ENCODE measurements at places on chromosomes 13 and 19.

DNA sequence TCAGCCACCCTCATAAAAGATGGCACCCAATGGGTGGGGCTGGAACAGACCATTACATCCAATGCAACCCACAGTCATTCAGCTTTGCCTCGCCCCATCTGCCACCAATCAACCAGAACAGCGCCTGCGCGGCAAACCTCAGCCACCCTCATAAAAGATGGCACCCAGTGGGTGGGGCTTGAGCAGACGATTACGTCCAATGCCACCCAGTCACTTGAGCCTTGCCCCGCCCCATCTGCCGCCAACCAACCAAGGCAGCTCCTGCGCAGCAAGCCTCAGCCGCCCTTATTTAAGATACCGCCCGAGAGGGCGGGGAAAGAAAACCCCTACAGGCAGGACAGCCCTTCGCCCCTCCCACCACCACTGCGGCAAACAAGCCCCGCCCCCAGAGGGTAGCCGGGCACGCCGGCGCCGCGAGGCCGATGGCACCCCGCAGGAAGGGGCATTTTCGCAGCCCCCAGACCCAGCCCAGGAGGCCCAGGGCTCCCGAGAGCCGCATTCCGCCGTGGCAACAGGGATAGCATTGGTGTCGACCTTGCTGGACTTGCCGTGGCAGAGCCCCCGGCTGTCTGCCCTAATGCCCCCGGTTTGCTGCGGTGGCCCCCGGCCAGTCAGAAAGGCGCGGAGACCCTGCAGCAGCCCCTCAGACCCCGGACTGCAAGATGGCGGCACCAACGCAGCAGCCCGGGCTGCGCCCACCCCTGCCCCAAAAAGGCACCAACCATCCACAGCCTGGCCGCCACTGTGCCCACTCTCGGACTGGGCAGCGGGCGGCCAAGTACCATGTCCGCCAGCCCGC, 675 bp downstream of the PEG3 start:
- DNase-seq, result peak; percentile 97

- DNase-seq, result peak; percentile 80
Observed at GRCh38 chr13:43023289-43023963, at the start of gene DNAJC15. DNAJC15 (plus strand) TSS chr13:43023586; CDS start chr13:43023627, 41 bp downstream.

GRCh38 chr19:33427801-33428626, 54.5 kb downstream of the CEBPG start:
- no peak for DNase-seq

GRCh38 chr19:13176345-13176744, 26.1 kb downstream of the IER2 start:
- DNase-seq, result no peak

DNA sequence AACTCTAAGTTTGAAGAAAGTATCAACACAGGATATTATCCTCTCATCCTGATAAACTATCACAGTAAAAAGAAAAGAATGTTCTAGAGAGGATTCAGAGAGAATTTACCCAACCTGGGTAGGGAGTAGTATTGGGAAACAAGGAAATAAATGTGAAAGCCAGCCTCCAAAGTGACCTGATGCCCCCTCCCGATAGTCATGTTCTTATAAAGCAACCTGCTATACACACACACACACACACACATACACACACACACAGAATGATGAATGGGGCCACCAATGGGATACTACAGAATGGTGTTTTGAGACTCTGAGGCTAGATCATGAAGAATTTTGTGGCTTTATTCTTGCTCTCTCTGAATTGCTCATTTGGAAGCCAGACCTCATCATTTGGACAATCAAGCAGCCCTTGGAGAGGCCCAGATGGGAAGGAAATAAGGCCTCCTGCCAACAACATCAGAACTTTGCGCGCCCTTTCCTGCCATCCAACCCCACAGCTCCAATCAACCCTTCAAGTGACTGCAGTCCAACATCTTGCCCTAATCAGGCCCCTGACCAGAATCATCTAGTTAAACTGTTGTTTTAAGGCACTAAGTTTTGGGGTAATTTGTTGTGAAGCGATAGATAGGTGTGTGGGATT, 807.9 kb upstream of the ARGLU1 start:
- no peak for DNase-seq

DNA sequence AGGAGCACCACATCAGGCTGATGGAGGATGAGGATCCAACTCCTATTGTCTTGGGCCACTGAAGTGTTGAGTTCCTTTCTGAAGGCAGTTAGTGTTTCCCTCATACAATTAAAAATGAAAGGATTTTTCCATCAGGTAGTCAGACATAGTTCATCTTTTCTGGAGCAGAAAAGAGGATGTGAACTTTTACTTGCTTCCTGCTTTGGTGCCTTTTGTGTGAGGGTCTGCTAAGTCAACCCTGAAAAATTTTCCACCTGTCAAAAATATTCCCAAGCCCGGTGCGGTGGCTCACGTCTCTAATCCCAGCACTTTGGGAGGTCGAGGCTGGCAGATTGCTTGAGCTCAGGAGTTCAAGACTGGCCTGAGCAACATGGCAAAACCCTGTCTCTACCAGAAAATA, 43.9 kb downstream of the RGCC start:
- DNase-seq, result no peak

DNA sequence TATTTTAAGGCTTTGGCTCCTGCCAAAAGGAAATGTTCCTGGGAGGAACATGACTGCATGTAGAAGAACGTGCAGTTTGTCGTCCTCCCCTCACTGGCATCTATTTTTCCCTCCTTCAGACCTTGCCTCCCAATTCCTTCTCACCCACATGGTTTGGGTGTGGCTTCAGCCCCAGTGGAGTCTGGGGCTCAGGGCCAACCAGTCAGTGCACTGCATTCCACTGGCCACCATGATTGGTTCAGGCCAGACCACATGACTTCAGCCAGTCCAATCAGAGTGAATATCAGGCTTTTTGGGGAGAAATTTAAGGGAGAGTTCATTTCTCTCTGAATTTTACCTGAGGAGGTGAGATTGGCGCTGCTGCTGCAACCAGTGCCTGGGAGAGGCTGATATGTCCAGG, 171.6 kb downstream of the ZIC5 start:
- DNase-seq, result no peak

DNA sequence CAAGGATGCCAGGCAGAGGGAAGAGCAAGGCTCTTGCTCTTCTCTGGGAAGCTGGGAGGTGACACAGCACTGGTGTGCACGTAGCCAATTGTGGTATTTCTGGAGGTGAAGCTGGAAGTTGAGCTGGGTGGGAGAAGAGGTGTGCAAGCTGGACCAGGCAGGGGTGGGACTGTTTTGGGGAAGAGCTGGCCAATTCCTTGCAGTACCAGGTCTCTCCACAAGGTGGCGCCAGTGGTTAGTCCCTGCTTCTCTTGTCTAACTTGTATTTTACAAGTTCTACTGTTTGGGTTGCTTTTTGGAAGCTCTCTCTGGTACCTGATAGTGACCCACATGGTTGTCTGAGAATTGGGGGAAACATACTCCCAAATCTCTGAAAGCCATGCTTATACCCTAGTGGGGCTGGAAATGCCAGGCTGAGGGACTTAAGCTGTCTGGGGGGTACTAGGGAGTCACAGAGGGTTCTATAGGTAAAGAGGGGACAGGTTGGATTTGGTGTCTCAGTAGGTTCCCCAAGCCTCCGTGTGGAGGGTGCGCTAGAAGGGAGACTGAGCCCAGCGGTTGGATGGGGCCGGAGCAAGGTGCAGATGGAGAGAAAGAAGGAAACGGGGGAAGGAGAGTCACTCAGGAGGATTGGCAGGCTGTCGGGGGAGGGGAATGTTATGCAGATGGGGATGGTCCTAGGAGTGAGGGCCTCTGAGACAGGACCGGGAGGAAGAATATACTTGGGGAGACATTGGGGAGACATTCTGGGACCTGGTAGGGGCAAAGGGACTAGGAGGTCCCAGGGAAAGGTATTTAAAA, 3.0 kb downstream of the HPN start:
- DNase-seq, result peak; percentile 73

DNA sequence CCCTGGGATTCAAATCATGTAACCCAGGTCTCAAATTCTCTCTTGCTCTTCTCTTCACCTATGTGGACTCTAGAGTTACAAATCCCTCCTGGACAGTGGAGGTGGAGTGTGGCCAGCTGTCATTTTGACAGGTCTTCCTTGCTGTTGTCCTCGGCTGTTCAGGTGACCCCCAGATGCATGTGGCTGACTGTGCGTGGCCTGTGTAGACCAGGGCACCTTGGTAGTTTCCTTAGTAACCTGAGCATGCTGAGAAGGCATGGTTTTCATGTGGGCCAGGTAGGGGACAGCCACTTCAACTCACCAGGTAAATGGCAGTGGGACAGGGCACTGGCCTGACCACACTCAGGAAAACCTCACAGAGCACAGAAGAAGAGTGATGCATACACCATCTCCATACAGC, 155.0 kb upstream of the TSHZ3 start:
- no peak for DNase-seq

GRCh38 chr19:13255041-13255718, 105.0 kb downstream of the IER2 start:
- DNase-seq, result no peak
